ENCODE measurements at places on chromosomes 2 and 18. TPM values are rescaled to one million over a fixed set of nuclear protein-coding genes. Genes with fewer than 3 reads are reported as not detected.

DNA sequence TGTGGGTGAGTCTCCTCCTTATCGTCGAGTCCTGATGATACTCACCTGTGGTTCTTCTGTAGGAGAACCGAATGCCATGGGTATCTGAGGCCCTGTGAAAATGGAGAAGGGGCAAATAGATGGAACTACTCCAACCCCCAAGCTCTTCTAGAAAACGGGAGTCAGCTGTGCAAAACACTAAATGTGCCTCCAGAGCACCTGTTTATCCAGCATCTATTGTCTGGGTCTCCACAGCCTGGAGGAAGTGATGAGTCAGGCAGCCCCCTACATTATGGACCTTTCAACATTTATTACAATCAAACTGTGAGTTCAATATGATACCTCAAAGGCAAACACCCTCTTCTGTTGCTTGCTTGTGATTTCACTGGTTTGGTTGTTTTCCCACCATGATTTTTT lies 9.8 kb upstream of the LRRFIP1 start:
- no peak for DNase-seq

- DNase-seq, result no peak
Measured at GRCh38 chr2:134421556-134422328, 167.9 kb downstream of the MGAT5 start.

- no peak for DNase-seq
Measured at GRCh38 chr2:236570081-236570868, 650 bp downstream of the ACKR3 start.

DNA sequence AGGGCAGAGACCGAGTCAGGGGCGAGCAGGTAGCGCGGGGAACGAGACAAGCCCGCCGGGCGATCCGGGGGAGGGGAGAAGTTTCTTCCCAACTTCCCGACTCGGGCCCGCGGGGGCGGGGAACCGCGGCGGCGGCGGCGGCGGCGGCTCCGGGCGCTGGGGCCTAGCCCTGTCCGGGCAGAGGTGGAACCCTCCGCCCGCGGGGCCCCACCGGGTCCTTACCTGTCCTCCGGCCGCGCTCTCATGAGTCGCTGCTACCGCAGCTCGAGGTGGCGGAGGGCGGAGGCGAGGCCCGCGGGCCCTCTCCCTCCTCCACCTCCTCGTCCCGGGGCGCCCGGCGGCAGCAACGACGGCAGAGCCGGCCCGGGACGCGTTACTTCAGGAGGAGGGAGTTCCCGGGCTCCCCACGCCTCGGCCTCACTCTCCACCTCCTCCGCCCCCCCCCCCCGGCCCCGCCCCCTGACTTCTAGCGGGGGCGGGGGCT lies at the start of gene YES1:
TSS of gene YES1 (minus strand) at position 351 of the 484 bp plus-strand sequence. CDS start 55,415 bp downstream, outside the sequence.
- DNase-seq, result peak; percentile 81

Gene NEUROD1
- total RNA-seq, result not detected

Gene TMEM37
- 5.5 TPM for total RNA-seq

Gene MSGN1
- total RNA-seq, result not detected

Gene PRKAG3
- not detected for total RNA-seq
